ENCODE measurements at places on chromosomes 3 and 15. TPM values are rescaled to one million over a fixed set of nuclear protein-coding genes. Genes with fewer than 3 reads are reported as not detected.

GRCh38 chr15:45657764-45658545 is 23.1 kb downstream of the SQOR start:
- no peak for DNase-seq

DNA sequence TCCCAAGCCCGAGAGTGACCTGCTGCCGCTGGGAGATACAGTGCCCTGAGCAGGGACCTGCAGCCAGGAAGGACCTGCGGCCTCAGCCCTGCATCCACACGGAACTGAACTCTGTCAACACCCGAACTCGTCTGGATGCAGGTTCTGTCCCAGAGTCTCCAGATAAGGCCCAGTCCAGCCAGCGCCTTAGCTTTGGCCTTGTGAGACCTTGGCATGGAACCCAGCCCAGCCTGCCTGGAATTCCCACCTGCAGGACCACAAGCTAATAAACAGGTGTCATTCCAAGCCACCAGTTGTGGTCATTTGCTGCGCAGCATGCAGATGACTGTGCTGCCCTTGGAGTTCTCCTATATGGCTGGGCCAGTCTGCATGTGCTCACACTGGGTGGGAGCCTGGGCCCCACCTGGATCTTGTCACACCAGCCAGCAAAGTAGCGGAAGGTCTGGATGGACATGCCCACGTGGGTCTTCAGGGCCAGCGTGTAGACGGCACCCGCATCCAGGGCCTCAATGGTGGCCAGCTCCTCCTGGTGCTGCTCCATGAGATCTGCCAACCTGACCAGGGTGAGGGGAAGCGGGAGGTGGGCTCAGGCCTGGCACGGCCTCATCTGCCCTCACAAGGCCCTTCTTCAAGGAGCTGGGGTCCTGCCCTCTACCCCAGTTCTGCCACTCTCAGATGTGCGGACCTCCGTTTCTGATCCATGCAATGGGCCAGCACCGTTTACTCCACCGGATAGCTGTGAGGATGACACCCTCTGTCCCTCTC is 47.2 kb upstream of the SLC41A3 start:
- no peak for DNase-seq

GRCh38 chr3:124306665-124307064 is 314.7 kb upstream of the ROPN1 start:
- no peak for DNase-seq

DNA sequence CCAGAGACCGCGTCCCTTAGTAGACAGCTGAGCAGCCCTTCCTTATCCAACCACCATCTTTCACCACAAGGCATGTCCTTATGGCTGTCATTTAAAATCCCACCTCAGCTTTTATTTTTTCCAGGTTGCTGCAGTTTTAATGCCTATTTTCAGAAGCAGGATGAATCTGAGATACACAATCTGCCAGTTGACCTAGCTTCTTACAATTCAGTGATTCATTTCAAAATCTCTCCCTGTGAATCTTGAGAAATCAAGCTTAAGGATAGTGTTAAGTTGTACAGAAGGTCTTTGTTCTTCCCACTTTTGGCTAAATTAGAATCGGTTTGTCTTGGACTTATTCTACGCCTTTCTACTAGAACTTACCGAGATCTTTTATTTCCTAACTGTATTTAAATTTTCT is 522.3 kb upstream of the CFAP20DC start:
- DNase-seq: no peak

DNA sequence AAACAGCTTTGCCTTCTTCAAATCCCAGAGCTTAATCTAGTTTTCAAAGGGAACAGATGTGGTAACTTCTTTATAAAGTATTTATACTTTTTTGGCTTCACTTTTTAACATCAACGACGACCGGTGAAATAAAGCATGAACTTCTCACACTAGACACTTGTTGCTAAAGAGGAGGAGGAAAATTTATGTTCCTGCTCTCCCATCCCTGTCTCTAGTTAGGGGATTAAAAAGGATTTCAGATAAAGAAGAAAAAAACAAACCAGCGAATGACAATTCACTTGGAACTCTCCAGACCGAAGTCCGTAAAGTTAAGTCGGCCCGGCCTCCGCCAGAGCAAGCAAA is 672 bp downstream of the NEDD4 start:
- DNase-seq: no peak

- DNase-seq: no peak
Measured at GRCh38 chr3:76566211-76566534, 473.7 kb upstream of the ROBO2 start.

P2RY14 gene
- not detected for total RNA-seq

- no peak for DNase-seq
Measured at GRCh38 chr15:50057905-50058639, 61.0 kb downstream of the ATP8B4 start.
